ENCODE measurements at places on chromosomes 3 and 15.
A peak's percentile ranks its signal among the peaks of the same experiment; 100 is the strongest.

DNA sequence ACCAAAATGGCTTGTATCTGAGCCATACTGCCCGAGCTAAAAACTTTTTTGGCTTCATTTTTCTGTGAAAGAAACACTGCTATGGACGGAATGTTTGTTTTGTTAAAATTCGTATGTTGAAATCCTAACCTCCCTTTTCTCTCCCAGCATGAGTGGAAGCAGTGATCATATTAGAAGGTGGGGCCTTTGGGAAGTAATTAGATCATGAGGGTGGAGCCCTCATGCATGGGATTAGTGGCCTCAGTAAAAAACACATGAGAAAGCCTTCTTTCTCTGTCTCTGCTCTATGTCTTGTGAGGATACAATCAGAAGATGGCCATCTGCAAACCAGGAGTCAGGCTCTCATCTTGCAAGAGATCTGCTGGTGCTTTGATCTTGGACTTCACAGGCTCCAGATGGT lies 7.4 kb upstream of the FNDC3B start:
- DNase-seq, result no peak

DNA sequence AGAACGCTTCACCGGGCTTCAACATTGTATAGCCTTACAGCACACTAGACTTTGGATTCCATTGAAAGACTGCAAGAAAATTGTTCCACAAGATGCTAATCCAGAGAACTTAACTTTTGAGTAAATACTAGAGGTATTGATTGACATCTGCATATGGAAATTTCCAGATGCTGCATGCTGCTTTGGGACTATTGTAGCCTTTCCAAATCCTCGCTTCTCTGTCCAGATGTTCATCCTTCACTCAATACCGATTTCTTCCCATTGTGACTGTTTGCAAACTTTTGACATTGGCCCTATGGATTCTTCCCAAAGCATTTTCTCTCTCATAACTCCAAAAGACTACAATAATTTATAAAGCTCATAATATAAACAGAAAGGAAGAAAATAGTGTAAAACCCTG lies 41.4 kb downstream of the COL6A6 start:
- DNase-seq, result peak; percentile 66

- DNase-seq, result no peak
These were observed 36.7 kb downstream of the HMCES start for GRCh38 chr3:129315223-129315997.

DNA sequence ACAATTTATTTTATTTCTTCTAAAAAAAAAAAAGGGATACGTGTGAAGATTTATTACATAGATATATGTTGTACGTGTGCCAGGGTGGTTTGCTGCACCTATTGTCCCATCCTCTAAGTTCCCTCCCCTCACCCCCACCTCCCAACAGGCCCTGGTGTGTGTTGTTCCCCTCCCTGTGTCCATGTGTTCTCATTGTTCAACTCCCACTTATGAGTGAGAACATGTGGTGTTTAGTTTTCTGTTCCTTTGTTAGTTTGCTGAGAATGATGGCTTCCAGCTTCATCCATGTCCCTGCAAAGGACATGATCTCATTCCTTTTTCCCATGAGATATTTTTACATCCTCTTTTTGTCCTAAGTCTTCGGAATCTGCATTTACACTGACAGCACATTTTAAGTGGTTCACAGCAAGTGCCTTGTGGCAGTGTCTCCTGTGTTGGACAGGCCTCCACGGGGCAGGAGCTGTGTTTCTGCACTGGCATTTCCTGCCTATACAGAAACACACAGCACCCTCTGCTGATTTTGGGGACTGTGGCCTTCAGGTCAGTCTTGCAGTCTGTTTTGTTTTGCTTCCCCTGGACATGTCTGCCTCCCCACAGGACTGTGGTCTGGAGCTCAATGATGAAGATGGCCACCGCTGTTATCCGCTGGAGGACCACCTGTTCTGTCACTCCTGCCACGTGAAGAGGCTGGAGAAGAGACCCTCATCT lies 12.7 kb upstream of the SACM1L start:
- peak; percentile 44 for DNase-seq

- no peak for DNase-seq
These were observed 53.5 kb upstream of the LCTL start for GRCh38 chr15:66619152-66619903.

- DNase-seq, result peak; percentile 57
These were observed 74.1 kb downstream of the LRTM1 start for GRCh38 chr3:54853573-54854404.

DNA sequence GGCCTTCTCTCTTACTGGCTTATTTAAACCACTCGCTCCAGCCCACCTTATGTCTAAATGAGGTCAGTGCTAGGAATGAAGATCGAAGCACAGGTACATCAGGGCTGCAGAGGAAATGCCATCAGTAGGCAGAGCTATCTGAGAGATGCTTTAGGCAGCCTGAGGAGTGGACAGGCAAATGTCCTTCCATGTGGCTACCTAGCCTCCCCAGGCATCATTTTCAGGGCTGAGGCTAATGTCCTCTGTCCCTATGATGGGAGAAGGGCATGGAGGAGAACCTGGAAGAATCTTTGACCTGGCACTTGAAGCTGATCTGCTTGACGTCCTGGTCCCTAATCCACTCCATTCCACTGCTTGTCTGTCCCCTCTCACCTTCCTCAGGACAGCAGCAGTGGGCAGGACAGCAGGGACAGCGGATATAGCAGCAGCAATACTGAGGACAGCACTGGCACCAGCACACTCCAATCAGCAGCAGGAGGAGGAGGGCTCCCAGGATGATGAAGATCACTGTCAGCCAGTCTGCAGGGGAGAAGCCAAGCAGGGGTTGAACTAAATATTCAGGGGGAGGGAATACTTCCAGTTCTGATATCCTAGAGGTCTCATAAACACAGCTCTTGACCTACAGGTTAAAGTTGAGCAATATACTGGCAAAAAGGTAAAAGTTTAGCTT lies 21.0 kb downstream of the ILDR1 start:
- no peak for DNase-seq

DNA sequence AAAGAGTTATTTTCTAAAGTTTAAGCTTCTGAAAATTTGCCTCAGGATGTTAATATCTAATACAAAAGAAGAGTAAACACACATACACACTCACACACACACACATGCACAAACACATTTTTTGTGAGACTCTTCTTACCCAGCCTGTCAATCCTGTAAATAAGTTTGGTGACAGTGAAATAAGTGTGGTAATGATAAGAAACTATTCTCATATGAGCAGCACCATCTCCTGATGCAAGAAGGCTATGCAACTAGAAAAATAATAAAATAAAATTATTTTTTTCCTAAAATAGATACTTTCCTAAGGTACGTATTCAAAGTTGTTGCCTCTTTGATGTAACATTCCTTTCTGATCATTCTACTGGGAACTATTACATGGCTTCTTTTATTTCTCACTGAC lies 155.1 kb downstream of the MECOM start:
- DNase-seq, result no peak

DNA sequence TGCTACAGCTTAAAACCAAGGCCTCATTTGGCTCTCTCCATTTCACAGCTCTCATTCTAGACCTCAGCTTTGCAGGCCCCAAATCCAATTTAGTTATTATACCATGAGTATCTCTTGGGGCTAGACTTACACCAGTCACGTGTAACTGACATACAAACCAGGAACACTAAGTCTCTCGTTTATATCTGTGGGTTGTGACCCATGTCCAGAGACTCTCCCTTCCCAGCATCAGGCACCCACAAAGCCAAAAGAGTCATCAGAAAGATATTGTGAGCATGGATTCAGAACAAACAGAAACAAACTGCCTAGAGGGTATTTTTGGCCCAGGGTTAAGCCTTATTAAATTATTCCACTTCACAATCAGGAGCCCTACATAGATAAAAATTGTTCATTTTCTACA lies 5.6 kb upstream of the CCDC13 start:
- no peak for DNase-seq

- DNase-seq, result no peak
These were observed 76.4 kb downstream of the FSIP1 start for GRCh38 chr15:39706206-39706605.

GRCh38 chr3:88191872-88192409 lies 42.2 kb downstream of the C3orf38 start:
- no peak for DNase-seq

DNA sequence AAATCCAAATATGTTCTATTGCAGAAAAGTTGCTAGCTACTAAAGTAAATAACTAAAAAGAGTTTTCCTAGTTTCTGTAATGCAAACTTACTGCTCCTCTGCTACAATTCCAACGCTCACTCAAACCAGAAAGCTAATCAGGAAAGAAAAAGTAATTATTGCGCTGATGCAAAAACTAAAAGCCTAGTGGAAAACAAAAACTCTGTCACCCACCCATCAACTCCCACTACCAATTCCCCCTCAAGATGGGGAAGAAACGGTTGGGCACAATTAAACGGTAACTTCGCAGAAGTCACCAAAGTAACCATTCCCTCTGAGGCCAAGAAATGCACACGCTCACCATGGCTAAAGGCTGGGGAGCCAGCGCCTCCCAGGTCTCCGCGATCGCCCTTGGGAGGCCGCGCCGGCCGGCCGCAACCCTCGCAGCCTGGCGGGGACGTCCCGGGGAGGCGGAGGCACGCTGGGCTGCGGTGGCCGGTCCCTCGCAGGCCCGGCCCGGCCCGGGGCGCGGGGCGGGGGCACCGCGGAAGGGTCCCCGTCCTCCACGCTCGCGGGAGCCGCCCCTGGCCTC lies 684 bp downstream of the SLTM start:
- no peak for DNase-seq

GRCh38 chr3:180684807-180685206 lies 5.5 kb upstream of the CCDC39 start:
- no peak for DNase-seq

DNA sequence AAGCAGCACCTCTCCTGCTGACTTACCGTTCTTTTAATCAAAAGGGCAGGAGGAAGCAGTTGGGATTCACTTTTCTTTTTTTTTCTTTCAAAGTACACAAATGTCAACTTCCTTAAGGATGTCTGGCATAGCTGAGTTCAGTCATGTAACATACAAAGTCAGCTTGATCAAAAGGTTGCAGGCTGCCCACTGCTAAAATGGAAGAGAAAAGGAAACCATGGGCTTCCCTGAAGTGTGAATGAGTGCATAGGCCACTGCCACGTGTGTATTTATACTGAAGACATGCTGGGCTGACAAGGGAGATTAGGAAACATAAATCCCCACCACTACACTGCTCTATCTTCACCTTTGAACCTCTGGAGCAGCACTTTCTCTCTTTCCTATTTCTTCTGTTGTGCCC lies 312.5 kb downstream of the TIGIT start:
- DNase-seq, result no peak

GRCh38 chr15:66866656-66867055 lies 164.6 kb downstream of the SMAD6 start:
- DNase-seq, result peak; percentile 33

Measured in skin of body (tissue), 3 donors.